Right atrium auricular region (tissue), 2 donors: ENCODE measurements at places on chromosomes 2 and 18. TPM values are rescaled to one million over a fixed set of nuclear protein-coding genes. Genes with fewer than 3 reads are reported as not detected.

- DNase-seq: no peak
Observed at GRCh38 chr2:112542984-112543661, 858 bp downstream of the POLR1B start.

- DNase-seq: no peak
Observed at GRCh38 chr18:8673256-8674209, 31.8 kb upstream of the MTCL1 start.

DNA sequence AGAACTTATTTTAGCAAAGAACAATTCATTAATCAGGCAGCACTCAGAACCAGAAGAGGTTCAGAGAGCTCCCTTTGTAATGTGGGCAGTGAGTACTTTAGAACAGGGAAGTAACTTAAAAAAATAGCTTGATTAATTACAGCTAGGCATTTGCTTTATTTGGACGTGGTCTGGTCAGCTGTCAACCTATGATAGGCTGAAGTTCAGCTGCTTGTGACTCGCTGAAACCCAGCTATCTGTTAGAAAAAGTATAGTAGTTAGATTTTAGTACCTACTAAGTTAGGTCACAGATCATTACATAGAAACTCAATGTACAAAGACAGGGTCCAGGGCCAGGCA is 40.0 kb downstream of the PKDCC start:
- no peak for DNase-seq

DNA sequence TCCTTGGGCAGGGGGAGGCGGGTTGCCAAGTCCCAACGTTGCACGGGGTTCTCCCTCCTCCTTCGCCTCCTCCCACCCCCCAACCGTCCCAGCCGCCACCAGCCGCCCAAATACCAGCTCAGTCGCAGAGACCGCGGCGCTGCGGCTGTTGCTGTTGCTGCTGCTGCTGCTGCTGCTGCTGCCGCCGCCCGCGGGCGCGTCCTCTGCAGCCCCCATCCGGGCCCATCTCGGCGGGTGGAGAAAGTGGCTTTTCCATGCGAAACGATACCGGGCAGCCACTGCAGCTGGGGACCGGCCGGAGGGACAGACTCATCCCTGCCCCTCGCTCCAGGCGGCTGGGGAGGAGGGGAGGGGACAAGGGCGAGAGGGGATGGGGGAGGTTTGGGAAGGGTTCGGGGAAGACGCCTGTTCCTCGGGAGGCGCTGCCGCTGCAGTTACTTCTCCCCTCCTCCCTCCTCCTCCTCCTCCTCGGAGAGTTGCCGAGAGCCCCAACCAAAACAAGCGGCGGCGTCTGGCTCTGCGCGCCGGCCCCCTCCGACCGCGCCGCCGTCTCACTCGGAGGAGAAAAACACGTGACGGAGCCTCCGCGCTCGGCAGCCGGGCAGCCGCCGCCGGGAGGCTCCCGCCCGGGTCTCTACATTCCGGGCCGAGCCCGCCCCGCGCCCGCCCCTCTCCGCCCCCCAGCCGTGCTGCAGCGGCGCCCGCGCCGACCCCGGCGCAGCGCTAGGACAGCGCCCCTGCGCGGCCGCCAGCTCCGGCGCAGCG is at the start of gene IRS1:
IRS1 (minus strand) TSS at position 610 of the 765 bp plus-strand sequence. CDS start 1,082 bp downstream, outside the sequence.
- DNase-seq: peak; percentile 69

- no peak for DNase-seq
Observed at GRCh38 chr2:223464071-223464470, 138.1 kb downstream of the SCG2 start.

DNA sequence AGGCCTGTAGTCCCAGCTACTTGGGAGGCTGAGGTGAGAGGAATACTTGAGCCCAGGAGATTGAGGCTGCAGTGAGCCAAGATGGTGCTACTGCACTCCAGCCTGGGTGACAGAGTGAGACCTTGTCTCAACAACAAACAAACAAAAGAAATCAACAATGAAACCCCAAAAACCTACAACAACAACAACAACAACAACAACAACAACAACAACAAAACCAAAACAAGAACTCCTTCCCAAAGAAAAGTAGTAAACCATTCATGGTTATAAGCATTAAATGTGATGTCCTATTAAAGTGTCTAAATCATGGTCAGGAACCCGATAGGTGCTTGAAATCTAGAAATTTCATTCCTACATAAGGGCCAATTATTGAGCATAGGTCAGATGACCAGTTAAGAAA is 13.5 kb upstream of the IL1R1 start:
- DNase-seq: no peak

GRCh38 chr18:75350512-75350839 is 77.0 kb downstream of the SMIM21 start:
- no peak for DNase-seq

DNA sequence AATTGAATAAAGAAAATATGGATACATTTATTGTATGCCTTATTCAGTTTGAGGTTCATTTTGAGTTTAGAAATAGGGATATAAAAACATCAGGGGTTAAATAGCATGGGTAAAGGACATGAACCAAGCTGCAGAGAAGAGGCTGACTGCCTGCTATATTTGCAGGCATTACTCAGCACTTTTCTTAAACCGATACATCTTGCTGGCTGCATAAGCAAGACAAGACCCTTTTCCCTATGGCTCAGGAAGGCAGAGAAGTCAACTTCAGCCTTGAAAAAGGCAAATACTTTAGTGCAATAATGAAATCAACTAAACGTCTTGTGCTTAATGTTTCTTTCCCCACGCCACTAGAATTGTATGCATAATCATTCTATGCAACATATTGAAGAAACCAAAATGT is 36.4 kb downstream of the SCN1A start:
- DNase-seq: no peak

- no peak for DNase-seq
Observed at GRCh38 chr18:59264121-59264571, 9.1 kb downstream of the RAX start.

Gene AMMECR1L
- 10.0 TPM for total RNA-seq

Gene GAREM1
- 13.6 TPM for total RNA-seq

Gene RAX
- total RNA-seq: not detected
